Activated T-helper 1 cell treated with anti-CD3 and anti-CD28 coated beads, Interleukin-2, amount 50 U/mL, for 16 hours (primary cell): ENCODE measurements at places on chromosomes 11 and 22.

- no peak for DNase-seq
These were observed 1.4 kb upstream of the DHCR7 start for GRCh38 chr11:71449596-71449995.

GRCh38 chr11:19644316-19644715 is 68.3 kb upstream of the NAV2 start:
- no peak for DNase-seq

DNA sequence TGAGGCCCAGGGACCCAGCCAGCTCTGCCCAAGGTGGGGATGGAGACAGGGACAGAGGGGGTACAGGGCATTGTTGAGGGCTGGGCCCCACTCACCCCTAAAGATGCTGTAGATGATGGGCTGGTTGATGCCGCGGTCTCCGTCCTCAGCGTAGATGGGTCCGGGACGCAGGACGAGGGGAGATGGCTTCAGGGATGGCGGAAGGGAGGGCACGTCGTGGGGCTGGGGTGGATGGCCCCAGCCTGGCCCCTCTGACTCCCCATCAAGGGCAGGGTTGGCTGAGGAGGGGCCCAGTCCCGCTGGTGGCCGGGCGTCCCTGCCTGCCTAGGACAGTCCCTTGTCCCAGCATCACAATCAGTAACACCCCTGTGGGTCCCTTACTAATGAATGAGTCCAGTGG is 4.5 kb upstream of the IRF7 start:
- no peak for DNase-seq

DNA sequence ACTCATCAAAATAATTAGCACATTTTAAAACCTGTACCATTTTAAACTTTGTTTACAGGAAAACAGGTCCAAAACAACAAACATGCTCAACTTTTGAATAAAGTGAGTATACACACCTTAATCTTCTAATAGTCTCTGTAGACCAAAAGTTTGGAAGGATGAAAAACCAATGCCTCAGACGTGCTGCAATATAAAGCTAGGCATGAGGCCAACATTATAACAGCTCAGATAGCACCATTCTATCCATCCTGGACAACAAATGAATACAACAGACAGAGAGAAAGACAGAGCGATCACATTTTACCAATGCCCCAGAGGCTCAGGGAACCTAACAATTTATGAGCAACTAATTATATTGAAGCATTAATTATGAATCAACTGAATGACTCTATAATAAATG is 77.0 kb downstream of the PAK1 start:
- DNase-seq, result no peak

GRCh38 chr11:80944758-80945157 is 1503.9 kb upstream of the TENM4 start:
- no peak for DNase-seq

DNA sequence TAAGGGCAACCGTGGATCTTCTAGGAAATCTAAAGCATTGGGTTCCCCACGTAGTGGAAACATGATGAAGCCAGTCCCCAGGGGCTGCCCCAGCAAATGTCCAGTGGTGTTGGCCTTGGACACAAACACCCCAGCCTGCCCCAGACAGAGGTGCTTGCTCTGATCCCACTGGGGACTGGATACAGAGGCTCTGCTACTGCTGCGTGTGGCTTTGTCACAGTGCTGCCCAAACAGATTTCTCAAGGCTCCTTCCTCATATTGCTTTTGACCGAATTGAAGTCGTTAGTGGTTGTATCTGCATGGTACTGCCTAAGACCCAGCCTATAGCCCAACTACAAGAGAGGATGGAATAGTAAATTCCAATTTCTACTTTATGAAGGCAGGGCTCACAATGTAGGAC is 40.1 kb upstream of the CD44 start:
- DNase-seq, result no peak

DNA sequence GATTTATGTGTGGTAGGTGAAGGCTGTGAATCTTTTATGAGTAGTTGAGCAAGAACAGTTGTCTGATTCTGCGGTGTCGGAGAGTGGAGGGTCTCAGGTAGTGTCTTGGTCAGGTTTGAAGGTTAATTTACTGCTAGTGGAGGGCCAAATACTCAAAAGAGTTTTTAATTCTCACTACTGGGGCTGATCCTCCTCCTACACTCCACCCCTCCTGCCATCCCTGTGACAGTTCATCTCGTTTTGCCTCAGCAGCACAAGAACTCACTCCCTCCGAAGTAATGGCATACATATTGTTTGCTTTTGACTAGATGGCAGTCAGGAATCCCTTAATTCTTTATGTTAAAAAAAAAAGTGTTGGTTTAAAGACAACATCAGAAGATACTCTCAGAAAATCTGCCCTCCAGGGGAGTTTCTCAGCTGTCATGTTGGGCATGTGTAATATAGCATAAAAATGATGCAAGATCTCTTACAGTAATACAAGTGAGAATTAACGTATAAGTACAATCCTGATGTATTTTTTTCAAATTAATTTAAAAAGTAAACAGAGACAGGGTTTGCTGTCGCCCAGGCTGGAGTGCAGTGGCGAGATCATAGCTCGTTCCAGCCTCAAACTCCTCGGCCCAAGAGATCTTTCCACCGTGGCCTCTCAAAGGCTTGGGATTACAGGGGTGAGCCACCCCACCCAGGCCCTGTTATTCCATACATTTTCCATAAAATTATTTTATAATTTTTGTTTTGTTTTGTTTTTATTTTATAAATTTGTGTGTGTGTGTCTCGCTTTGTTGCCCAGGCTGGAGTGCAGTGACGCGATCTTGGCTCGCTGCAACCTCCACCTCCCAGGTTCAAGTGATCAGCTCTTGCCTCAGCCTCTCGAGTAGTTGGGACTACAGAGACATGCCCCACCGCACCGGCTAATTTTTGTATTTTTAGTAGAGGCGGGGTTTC is 1.3 kb downstream of the FAR1 start:
- DNase-seq, result no peak

- no peak for DNase-seq
These were observed 22.3 kb downstream of the PIK3IP1 start for GRCh38 chr22:31269892-31270579.

- no peak for DNase-seq
These were observed 33.4 kb downstream of the MN1 start for GRCh38 chr22:27768027-27768653.

DNA sequence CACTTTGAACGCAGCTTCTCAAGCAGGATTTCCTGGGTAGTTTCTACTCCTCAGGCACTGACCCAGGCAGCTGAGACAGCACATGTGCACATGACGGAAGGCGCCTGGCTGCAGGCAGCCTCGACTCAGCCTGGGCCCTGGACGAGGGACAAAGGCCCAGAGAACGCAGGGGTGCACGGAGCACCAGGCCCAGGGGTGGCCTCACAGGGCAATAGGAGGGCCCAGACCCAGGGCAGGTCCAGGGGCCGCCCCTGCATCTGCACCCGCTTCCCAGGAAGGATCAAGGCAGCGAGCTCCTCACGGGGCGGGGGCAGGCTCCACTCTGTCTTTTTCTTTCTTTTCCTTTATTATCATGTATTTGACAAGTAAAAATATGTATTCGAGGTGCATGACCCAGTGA is 208.4 kb downstream of the BRD1 start:
- no peak for DNase-seq

DNA sequence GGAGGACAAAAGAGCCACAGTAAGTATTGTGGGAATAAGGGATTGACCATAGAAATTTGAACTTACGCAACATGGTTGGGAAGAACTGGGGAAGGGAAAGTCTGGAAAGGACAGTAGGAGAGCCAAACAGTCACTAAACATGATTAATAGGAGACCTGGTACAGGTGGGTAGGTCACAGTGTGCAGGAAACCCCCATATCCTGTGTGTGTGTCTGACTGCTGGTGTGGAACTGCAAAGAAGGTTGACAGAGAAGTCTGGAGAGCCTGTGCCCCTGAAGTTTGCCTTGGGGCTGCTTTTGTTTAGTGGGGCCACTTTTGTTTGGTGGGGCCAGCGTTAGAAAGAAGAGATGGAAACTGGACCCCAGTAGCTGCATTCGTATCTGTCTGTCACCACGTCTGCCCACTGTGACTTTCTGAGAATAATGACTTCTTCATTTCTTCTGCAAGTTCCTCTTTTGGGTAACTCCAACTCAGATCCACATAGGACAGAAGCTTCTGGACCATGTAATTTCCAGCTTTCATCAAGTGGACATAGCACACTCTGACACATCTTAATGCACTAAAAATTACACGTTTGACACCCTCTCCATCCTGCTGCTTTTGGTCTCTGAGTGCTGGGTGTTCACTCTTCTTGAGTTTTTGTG is 126.8 kb upstream of the RAG2 start:
- no peak for DNase-seq

DNA sequence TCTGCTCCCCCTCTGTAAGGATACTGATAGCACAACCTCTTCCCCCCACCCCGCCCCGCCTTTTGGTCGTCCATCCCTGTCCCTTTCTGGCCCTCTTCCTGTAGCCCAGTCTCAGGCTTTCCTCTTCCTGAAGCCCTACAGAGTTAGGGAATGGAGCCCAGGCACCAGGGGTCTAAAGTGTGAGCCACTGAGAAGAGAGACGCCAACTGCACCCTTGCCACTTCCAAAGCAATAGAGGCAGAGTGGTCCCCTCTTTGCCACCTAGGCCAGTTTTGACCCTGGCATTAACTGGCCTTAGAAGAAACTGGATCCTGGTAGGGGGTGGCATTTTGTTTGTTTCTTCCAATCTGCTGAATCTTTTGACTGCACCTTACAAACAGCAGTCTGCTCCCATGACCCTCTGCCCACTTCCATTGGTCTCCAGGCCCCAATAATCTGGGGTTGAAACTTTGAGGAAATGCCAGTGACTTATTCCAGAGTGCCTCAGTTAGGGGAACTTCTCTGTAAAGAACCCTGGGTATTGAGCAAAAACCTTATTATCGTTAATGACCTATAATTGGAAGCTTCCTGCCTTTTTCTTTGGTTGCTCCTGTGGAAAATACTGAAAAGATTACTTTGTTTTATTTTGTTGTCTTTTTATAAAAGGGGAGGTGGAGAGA is 9.7 kb upstream of the GRK2 start:
- DNase-seq, result no peak

- DNase-seq, result peak; percentile 61
These were observed 35.0 kb downstream of the TPBGL start for GRCh38 chr11:75275581-75275980.

DNA sequence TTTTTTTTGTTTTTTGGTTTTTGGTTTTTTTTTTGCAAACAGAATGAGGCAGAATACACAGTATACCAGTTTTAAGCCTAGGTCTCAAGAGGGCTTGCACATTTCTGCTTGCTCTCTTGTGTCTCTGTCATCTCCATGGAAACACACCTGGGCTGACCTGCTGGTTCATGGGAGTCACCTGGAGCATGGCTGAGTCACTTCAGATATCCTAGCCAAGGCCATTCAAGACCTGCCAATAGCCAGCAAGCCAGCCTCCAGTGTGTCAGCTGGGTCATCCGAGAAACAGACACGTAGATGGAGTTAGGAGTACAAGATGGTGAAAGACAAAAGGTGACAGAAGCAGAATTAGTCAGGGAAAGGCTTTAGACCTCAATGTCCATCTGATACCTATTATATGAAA is 124.2 kb upstream of the SEZ6L start:
- DNase-seq, result no peak

DNA sequence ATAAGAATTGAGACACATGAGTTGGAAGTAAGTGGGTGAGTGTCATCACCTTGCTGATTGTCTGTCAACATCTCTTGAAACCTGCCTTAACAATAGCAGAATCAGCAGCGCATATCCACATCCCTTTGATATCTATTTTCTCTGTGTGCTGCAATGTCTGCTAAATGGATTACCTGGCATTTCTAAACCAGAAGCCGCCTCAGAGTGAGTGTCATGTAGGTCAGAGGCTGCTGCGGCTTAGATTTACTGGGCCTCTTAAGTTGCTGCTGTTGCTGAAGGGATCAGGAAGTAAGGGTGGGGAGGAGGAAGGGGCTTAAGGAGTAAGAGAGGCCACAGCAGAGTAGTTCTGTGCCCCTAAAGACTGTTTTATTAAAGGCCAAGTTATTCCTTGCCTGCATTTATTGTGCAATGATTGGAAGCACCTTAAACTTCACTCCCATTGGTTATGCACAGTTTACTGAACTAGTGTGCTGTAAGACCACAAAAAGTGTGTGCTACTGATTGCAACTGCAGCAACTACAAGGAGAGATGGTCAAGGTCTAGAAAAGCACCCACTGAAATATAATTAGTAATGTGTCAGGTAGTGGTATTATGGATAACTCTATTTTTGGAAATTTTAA is 29.8 kb upstream of the TMEM41B start:
- no peak for DNase-seq

GRCh38 chr11:129372609-129373488 is 2.8 kb upstream of the BARX2 start:
- no peak for DNase-seq

DNA sequence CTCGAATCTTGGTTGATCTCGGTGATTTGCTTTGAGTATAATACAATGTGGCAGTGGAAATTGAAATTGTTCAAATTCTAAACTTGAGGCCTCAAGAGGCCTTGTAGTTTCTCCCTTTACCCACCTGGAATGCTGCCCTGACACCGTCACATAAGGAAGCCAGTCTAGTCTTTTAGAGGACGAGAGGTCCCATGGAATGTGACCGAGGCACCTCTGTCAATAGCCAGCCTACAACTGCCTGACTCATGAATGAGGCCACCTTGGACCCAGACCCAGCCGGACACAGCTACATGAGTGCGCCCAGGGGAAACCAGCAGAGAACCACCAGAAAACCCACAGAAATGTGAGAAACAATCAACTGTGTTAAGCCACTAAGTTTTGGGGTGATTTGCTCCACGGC is 52.5 kb downstream of the RPL27A start:
- no peak for DNase-seq

GRCh38 chr11:99535406-99535805 is 514.7 kb downstream of the CNTN5 start:
- DNase-seq, result no peak

GRCh38 chr11:118396097-118396501 is 5.3 kb upstream of the ATP5MG start:
- no peak for DNase-seq

DNA sequence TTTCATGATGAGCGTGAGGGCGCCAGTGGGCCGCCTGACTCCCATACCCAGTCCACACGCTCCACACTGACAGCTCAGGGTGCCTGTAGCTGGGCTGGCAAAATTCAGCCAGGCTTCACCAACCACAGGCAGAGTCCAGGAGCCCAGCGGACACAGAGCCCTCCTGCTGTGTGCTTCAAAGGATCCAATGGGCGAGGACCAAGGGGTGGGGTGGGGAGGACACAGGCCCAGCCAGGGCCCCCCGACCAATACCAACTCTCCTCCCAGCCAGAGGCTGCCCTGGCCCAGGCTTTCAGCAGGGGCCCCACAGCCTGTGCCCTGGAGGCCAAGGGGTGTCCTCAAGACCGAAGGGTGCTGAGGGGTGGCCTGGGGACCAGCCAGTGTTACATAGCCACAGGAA is 336.1 kb downstream of the CTTN start:
- no peak for DNase-seq

GRCh38 chr22:37207981-37208380 is 4.3 kb downstream of the SSTR3 start:
- DNase-seq, result no peak

- no peak for DNase-seq
These were observed 377.0 kb downstream of the ETS1 start for GRCh38 chr11:128210148-128210940.

DNA sequence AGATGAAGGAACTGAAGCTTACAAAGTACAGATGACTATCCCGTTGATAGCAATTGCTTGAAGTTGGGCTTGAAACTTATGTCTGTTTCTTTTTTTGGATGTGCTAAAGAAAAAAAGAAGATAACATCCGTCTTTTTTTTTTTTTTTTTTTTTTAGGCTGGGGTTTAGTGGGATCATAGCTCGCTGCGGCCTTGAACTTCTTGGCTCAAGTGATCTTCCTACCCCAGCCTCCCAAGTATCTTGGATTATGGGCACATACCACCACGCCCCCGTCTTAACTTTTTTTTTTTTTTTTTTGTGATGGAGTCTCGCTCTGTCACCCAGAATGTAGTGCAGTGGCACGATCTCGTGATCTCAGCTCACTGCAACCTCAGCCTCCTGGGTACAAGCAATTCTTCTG is 40.8 kb upstream of the SCN3B start:
- DNase-seq, result no peak
